ACHN (cell line): ENCODE measurements at places on chromosomes 5 and 9.

- peak; percentile 82 for DNase-seq
Observed at GRCh38 chr5:88792144-88792840, 90.7 kb downstream of the MEF2C start.

- peak; percentile 57 for DNase-seq
Observed at GRCh38 chr5:135466178-135467050, 14.3 kb upstream of the TIFAB start.

GRCh38 chr5:64298586-64298985 lies 132.9 kb downstream of the RNF180 start:
- no peak for DNase-seq

DNA sequence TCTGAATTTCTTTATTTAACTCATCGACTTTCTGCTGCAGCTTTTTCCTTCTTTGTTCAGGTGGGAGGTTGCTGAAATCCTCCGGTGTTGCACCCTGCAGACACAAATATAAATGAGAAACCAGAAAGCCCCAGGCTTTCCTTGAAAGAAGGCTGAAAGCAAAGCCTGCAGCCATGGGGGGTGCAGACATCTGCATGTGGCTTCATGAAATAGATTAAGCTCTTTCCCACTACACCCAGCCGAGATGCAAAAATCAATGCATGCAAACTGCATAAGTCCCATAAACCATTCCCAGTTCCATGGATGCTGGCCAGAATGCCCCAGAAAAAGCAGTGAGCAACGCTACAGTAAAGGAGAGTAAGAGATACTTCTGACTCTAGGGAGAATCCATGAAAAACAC lies 73.6 kb downstream of the USP20 start:
- no peak for DNase-seq

DNA sequence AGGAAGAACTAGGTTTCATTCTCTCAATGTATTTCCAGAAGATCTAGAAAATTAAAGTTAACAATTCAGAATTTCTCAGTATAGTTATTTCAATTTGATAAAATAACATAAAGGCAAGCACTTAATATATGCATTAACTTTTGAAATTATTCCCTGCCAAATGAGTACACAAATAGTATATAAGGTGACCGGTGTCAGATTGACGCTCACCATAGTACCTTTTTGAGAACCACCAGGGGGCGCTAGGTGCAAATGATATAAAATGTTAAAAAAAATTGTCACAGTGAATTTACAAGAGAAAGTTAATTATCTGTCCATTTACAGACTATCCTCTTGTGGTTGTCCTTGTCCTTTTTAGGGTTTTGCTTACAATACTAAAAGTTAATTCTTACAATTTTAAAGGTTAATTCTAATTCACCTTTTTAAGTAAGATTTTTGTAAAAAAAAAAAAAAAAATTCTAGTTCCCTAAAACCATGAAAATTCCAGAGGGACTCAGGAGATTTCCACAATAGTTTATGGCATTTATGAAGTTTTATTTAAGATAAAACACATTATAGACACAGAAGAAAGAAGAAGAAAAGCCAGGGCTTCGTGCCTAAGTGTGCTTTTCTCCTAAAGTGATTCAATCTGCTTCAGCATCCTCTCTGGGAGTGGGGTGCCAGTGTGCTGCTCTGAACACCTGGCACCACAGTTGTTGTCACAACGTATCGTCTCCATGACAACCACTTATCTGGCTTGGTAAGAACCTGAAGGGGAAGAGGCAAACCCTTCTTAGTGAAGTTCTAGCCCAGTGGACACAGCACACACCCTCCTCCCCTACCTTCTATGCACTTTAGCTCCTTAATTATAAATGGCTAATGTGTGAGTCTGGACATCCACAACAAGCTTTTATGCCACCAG lies 1.7 kb downstream of the ADAMTS16 start:
- DNase-seq: peak; percentile 52

DNA sequence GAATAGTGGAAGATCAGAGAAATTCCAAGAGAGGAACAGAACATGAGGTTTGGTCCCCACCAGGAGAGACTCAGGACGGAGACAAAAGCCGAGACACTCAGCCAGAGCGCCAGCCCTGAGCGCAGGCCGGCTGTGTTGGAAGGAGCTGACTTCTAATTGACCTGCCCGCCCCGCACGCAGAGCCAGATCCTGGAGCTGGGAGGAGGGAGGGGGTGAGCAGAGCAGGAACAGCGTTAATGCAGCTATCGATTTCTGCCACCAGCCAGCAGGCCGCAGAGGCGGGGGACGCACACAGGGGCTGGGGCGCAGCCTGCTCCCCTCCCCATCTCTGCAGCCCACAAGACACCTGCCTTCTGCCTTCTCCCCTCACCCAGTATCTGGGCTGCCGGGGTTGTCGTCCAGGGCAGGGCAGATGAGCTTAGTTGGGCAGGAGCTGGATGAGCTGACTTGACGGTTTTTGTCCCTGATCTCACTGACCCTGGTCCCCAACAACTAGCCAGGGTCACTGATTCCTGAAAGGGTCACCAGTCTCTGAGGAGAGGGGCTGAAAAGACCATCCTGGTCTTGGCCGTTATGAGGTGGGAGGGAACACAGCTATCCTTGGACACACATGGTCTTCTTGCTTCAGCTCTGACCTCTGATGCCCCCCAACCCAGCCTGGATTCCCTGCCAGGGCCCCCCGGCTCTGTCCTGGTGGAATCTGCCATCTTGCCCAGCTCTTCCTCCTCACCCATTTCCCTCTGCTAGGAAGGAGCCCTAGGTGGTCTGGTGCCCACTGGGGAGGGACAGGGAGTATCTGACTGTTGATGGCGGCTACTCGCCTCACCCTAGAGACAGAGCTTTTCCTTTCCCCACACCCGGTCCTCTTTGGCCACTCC lies 29.8 kb downstream of the CXXC5 start:
- no peak for DNase-seq

DNA sequence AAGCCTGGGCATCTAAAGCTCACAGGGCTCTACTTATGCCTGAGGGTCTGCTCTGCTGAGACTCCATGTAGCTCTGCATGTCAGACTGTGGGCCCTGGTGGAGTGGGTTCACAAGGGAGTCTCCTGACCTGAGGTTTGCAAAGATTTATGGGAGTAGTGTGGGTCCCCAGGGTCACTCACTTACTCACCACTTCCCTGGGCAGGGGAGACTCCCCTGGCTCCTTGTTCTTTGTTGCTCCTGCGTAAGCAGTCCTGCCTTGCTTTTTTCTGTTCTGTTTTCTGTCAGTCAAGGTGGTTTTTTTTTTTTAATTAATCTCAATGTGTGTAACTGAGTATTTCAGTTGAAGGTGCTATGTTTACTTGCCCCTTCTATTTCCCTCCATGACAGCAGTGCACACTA lies 256.6 kb downstream of the TMEM38B start:
- no peak for DNase-seq

GRCh38 chr5:69024241-69024651 lies 69.6 kb upstream of the SLC30A5 start:
- peak; percentile 52 for DNase-seq

GRCh38 chr5:170484459-170484831 lies 19.4 kb upstream of the KCNIP1 start:
- DNase-seq: no peak

DNA sequence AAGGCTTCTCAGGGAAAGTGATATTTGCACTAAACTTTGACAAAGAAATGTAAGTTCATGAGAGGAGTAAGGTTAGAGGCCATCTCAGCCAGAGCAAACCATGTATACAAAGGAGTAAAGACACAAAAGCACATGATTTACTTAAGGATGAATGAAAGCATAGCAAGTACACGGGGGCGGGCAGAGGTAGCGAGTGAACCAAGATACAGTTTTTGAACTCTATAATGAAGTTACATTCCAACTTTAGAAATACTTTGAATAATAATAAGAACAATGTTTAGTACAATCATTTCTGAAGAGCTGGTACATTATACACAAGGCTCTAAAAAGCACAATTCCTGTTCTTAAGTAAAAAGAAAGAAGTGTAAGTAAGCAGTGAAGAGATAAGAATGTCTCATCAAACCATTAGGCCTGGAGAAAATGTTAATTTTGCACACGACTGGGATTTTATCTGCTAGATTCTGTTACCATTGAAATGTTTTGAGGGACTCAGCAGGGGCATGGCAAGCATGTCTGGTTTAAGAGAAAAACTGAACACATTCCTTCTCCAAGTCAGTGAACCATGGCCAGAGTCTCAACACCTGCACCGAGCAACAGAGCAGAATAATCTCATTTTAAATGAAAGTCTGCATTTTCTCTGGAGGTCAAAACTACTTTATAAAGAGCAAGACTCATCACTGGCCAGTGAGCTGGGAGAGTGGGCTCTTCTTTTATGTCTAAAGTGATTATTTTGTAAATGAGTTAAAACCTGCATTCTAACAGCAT lies 147.6 kb upstream of the TRPM3 start:
- no peak for DNase-seq

GRCh38 chr5:143073766-143074165 lies 303.6 kb downstream of the ARHGAP26 start:
- no peak for DNase-seq

- DNase-seq: no peak
Observed at GRCh38 chr5:32230356-32231099, 56.4 kb upstream of the GOLPH3 start.

GRCh38 chr5:102889033-102889432 lies 133.9 kb downstream of the PAM start:
- DNase-seq: no peak

DNA sequence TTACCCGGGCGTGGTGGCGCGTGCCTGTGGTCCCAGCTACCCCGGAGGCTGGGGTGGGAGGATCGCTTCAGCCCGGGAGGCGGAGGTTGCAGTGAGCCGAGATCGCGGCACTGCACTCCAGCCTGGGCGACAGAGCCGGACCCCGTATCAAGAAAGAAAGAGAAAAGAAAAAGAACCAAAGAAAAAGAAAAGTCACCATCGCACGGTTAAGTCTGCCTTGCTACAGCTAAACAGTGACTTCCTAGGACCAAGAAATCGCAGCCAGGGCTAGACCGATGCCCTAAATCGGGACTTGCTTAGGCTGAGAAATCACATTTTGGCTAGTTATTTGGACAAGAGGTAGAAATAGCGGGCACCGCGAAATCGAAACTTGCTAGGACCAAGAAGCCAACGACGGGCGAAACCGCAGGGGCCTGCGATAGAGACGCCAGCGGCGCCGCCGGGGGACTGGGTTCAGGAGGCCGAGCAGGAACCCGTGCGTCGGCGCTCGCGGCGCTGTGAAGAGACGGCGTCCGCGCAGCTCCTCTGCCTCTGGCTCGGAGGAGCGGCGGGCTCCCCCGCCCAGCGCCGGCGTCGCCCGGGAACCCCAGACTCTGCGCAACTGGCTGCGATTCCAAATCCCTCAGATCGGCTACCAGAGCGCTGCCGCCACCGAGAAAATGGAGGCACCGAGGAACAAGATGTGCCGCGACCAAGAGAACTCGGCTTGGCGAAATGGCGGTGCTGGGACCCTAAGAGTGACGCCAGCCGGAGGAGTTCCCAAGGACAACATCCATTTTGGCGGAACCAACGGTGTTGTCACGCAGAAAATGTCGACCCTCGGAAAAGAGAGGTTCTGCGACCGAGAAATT lies 26.1 kb upstream of the ANXA2R start:
- DNase-seq: peak; percentile 55

DNA sequence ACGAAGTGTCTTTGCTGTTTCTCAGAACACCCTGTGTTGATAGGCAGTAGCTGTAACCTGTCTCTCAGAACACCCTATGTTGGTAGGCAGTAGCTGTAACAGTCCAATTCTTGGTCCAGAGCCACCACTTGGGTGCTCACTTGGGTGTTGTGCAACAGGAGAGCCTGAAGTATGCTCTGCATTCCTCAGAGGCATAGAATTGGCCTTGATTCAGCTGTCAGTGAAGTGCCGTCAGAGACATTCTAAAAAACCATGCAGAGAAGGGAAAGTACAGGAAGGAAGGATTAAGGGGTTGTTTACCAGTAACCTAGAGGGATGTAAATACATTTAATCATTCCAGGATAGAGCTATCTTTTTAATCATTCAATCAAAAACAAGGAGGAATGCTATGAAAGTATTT lies 231.2 kb downstream of the ARRDC3 start:
- peak; percentile 77 for DNase-seq

- DNase-seq: no peak
Observed at GRCh38 chr5:129977810-129978209, 73.5 kb downstream of the CHSY3 start.

DNA sequence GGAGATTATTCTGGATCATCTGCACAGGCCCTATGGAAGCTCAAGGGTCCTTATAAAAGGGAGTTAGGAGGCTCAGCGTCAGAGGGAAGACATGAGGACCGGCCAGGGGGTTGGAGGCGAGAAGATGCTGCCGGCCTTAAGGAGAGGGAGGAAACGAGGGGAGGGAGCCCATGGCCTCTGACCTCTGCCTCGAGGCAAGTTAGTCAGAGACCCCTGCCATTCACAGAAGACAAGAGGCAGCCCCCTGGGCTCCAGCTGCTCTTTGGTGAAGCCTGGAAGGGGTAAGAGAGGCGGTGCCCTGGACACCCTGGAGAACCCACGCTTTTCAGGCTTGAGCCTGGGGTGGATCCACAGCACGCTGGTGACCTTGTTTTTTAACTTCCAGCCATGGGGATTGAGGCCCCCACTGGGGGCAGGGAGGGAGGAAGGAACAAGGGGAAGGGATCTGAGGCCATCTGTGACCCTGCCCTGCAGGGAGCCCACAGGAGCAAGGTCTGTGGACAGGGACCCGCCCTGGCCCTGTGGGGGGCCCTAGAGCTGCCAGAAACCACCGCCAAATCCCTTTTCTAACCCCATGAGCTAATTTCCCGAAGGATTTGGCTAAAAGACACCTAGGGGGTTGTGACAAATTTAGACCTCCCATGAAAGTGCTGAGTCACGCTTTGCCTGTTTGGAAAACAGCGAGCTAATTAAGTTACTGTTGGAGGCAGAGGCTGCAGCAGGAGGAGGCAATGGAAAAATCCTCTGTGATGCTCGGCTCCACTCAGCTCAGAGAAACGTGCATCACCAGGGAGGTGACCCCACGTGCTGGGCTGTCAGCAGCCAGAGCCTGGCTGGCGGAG lies 49.7 kb downstream of the OLFM1 start:
- DNase-seq: no peak

GRCh38 chr9:117293206-117294114 lies 121.4 kb downstream of the ASTN2 start:
- DNase-seq: no peak

- DNase-seq: peak; percentile 86
Observed at GRCh38 chr9:111961575-111961974, 65.0 kb downstream of the UGCG start.

DNA sequence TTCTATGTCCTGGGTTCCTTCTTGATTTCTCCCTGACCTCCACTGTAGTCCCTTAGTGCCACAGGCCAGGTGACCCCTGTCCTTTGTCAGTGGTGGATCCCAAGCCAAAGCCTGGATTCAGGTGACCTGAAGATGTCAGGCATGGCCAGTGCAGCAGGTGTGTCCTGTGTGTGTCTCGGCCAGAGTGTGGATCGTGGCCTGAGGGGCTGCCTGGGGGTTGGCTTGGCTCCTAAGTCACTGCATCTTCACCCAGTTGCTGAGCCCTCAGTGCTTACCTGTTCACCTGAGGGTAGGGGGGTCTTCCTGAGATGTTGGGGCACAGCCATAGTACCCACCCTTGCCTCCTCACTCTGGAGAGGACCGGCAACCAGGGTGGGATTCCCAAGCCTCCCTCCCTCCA lies 61.8 kb upstream of the PITX1 start:
- DNase-seq: no peak

DNA sequence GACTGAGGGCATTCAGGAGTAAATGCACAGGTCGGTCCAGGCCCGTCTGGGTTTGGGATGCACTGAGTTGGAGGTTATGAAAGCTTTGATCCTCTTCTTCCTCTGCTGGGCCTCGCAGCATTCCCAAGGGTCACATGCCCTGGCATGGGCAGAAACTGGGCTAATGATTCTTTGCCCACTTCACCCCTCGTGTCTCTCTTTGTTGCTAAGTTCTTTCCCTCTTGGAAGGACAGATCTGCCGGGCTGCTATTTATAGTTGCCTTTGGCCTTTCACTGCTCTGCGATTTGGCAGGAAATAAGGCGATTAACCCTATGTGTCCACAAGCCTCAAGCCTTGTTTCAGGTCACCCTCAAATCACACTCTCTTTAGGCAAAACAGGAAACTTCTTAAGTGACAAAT lies 66.9 kb downstream of the ENTREP1 start:
- no peak for DNase-seq
